ENCODE measurements at places on chromosomes 4 and X.

DNA sequence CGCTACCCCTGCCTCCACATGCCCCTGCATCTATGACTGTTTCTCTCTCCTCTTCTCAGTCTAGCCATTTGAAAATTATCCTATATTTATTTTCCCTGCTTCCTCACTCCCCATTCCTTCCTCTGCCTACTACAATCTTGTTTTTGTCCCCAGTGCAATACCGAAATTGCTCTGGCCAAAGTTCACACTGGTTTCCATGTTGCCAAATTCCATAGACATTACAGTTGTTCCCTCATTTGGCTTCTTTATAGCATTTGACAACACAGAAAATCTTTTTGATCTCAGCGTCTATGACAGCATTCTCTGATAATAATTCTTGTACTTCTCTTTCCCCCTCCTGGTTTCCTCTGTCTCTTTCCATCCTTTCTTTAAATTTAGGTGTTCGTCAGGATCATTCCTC, 99.4 kb downstream of the GPR82 start:
- no peak for DNase-seq

DNA sequence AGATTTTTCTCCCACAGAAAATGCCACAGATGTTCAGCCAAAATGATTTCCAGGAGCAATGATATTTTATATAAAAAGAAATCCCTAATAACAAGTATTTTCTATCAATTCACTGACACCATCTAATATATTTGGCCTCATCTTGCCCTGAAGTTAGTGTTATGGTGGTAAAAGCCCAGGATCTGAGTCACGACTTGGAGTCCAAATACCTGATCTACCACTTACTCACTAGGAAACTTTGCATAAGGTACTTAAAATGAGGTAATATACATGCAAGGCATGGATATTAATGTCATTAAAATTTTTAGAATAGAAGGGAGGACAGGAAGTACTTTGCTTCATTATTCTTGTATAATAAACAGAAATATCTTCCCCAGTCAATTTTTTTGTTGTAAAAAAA, 16.3 kb downstream of the PPP3CA start:
- no peak for DNase-seq

GRCh38 chr4:89868999-89869589, 25.6 kb upstream of the MMRN1 start:
- no peak for DNase-seq

- peak; percentile 55 for DNase-seq
These were observed 1.9 kb downstream of the ADGRA3 start for GRCh38 chr4:22514001-22514400.

DNA sequence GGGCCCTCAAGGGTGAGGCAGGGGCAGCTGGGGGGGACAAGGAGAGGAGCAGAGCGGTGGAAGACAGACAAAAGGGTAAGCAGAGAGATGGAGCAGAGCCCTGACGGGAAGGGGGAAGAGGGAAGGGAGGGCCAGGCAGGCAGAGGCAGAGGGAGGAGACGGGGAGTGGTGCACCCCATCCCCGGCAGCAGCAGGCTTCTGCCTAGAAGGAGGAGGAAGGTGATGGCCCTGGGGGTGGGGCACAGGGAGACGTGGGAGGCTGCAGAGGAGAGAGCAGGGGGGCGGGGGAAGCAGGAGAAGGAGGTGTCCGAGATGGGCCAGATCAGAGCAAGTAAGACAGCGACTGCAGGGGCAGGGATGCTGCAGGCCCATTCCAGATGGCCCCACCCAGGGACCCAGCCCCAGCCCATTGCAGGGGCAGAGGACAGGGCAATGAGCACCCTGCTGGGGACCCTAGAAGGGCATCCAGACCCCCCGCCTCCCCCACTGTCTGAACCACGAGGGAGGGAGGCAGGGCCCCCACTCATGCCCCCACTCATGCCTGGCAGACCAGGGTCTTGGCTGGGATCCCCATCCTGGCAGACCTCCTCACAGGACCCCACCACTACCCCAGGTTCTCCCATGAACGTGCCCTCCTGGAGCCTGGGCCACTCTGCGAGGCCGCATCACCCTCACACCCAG, 2.7 kb downstream of the L1CAM start:
- DNase-seq = no peak

GRCh38 chr4:24984602-24985532, 45.9 kb downstream of the LGI2 start:
- DNase-seq = no peak

Data from fibroblast of skin of abdomen (primary cell).